ENCODE measurements at places on chromosomes 3 and 15.

DNA sequence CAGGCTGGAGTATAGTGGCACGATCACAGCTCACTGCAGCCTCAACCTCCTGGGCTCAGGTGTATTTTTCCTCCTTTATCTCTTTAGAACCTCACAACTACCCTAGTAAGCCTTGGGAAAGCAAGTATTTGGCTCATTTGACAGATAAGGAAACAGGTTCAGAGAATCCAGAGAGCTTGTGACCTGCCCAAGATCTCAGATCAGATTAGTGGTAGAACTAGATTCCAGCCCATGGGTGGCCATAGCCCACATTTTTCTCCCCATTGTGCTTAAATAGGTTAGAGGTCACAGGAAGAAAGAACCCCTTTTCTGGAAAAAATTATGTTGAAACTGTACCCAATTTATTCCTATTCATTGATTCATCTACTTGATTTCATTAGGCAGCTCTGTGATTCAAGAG, 64.3 kb downstream of the TSC22D2 start:
- no peak for DNase-seq

- DNase-seq = no peak
These were observed 52.2 kb downstream of the ABI3BP start for GRCh38 chr3:100941041-100941440.

DNA sequence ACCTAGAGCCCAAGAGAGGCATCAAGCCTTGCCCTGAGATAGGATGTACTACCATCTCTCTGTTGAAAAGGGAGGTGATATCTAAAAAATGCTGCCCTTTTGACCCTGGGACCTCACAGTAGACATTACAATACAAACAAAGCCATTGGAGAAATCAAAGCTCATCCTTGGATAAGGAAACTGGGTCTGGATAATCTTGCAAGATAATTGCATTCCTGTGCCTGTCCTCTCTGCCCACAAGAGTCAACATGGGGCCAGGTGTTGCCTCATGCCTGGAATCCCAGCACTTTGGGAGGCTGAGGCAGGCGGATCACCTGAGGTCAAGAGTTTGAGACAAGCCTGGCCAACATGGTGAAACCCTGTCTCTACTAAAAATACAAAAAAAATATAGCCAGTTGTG, 57.3 kb upstream of the DLG1 start:
- DNase-seq = no peak

GRCh38 chr15:67186688-67187087, 67.8 kb downstream of the AAGAB start:
- no peak for DNase-seq

- no peak for DNase-seq
These were observed 65.2 kb downstream of the MYLK start for GRCh38 chr3:123818921-123819429.

DNA sequence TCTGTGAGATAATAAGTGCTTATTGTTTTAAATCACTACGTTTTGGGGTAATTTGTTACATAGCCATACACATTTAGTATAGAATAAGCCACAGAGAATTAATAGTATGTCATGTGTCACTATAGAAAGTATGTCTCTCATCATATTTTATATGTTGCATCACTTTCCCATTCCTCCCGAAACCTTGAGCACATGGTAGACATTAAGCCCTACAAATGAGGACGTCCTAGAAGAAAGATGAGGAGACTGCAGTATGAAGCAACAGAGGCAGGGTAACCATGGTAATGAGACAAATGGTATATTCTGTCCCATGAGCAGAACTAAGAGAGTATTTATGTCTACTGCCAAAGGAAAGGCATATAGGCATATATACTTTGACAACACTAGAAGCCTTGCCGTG, 720.2 kb downstream of the ROBO1 start:
- no peak for DNase-seq

GRCh38 chr3:32240159-32240545, 1.7 kb downstream of the CMTM8 start:
- peak; percentile 10 for DNase-seq

GRCh38 chr3:45555086-45555591, 39.4 kb upstream of the LIMD1 start:
- no peak for DNase-seq

DNA sequence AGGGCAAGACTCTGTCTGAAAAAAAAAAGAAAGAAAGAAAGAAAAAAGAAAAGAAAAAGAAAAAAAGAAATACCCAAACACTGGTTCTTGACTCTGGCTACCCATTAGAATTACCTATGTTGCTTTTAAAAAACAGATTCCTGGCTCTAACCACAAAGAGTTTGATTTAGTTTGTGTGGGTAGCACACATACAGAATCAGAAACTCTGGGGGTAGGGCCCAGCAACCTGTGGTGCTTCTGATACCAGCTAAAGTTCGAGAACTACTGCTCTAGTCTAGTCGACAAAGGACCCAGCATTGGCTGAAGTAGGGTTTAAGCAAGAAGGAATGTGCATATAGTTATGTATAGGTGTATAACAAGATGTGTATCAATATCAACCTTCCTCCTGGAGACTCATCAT, 392.7 kb downstream of the EFHB start:
- no peak for DNase-seq

GRCh38 chr15:65305776-65306175, 1.3 kb downstream of the RNU5B-1 start:
- no peak for DNase-seq

DNA sequence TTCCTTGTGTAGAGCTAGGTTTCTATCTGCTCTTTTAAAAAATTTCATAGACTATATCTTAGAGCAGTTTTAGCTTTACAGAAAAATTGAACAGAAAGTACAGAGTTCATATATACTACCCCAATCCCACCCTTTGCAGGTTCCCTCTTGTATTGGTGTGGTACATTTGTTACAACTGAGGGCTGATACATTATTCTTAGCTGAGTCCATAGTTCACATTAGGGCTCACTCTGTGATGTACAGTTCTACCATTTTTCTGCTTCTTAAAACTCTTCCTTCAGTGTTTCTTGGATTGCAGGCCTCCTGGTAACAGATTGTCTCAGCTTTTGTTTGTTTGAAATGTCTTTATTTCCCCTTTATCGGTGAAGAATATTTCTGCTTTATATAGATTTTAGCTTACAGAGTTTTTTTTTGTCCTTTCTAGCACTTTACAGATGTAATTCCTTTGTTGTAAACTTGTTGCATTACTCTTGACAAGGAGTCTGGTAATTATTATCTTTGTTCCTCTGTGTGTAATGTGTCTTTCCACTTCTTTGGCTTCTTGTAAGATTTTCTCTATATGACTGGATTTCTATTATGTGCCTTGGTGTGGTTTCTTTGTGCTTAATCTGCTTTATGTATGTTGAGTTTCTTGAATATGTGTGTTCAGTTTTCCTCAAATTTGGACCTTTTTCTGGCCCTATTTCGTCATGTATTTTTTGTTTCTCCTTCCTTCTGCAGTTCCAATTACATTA, 25.3 kb downstream of the MEF2A start:
- DNase-seq = no peak

- DNase-seq = no peak
These were observed 1271.0 kb downstream of the NSUN3 start for GRCh38 chr3:95333826-95334225.

DNA sequence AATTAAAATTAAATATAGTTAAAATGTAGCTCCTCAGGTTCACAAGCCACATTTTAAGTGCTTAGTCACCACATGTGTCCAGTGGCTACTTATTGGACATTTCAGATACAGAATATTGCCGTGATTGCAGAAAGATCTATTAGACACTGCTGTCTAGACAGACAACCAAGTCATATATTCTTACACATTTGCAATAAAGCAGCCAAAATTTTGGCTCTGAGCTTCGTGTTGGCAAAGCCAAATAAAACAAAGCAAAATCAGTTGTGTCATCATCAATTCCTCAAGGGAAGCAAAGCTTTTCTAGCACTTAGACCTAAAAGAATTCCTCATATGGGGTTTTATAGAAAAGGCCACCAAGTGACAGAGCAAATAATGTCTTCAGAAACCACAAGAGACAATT, 193.1 kb upstream of the LPP start:
- no peak for DNase-seq

GRCh38 chr3:49484471-49484870, 14.4 kb downstream of the DAG1 start:
- no peak for DNase-seq

DNA sequence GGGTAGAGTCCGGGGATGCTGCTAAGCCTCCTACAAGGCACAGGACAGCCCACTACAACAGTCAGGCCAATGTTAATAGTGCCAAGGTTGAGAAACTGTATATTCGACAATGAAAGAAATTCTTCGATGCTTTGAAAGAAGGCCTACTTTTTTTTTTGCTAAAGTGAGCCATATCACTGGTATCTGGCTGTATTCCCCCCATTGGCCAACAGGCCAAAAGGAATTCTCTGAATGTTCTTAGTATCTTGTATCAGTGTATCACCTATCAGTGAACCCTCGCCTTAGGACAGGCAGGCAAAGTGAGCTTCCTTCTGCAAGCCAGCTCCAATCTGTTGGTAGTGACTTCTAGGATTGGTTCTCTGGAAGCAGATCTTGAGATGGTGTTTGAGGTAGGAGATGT, 74.2 kb downstream of the SNTN start:
- DNase-seq = no peak

DNA sequence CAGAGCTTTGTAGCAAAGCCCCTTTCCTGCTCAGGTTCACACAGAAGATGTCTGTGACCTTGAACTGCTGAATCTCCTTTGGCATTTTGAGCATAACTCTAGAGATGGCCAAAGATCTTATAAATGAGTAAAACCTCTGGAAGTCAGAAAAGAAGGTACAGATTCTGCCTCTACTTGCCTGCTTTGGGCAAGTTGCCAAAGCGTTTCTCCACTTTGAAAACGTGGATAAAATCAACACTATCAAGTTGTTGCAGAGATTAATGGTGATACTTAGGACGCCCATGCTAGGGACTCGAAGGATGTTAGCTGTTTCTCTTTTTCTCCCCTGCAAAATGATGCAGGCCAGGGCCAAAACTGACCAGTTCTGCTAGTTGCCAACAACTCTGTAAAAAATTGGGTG, 68.0 kb upstream of the CMTM7 start:
- DNase-seq = no peak

GRCh38 chr15:64430000-64430735, 30.2 kb upstream of the ZNF609 start:
- no peak for DNase-seq

DNA sequence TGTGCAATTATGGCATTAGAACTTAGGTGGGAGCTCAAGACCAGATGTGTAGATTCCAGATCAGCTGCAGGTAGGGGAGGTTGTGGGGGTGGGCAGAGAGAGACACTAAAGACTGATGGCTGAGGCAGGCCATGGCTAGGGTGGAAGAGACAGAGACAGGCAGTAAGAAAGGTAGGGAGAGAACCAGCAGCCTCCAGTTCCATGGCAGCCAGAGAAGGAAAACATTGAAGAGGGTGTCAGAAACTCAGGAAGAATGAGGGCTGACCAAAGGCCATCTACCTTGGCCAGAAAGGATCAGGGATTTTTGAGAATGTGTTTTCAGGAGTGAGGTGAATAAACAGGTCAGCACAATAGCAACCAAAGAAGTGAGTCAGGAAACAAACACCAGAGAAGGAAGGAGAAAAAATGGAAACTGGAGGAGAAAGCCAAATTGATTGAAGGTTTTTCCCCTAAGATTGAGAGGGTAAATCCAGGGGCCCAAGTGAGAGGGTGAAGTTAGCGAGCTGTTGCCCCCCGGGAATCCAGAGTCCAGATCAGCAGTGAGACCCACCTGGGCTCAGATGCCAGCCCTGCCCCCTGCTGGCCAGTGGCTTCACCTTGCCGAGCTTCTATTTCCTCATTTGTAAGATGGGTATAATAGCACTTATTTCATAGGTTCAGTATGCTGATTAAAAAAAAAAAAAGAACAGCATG, 41.0 kb downstream of the ABHD2 start:
- peak; percentile 39 for DNase-seq

DNA sequence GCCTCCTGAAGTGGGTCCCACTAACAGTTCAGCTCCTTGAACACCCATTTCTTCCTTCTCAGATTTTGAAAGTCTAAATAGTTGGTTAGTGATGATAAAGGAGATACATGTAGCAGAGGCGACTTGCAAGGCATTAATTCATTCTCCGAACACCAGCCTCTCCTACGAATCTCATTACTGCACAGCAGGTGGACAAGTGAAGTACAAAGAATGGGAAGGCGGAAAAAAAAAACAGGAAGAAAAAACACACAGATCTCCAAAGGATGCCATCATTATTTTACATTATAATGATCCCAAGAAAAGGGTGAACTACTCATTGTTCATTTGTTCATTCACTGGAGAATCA, 276.5 kb downstream of the MAGI1 start:
- no peak for DNase-seq

DNA sequence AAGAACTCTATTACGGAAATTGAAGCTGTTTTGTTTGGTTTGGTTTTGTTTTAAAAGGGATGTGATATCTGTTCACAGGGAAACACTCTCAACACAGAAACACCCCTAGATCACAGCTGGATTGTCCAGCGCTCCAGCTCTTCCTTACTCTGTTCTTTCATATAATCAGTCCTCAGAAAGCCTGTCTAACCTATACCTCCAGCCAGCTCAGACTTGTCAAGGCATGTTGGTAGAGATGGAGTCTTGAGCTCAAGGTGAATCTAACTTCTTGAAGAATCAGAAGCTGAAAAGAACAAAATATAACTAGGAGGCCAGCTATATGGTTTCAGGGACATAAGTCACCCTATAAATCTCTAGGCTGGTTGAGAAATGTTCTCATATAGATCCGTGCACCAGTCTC, 110.2 kb upstream of the EPHA3 start:
- DNase-seq = no peak

DNA sequence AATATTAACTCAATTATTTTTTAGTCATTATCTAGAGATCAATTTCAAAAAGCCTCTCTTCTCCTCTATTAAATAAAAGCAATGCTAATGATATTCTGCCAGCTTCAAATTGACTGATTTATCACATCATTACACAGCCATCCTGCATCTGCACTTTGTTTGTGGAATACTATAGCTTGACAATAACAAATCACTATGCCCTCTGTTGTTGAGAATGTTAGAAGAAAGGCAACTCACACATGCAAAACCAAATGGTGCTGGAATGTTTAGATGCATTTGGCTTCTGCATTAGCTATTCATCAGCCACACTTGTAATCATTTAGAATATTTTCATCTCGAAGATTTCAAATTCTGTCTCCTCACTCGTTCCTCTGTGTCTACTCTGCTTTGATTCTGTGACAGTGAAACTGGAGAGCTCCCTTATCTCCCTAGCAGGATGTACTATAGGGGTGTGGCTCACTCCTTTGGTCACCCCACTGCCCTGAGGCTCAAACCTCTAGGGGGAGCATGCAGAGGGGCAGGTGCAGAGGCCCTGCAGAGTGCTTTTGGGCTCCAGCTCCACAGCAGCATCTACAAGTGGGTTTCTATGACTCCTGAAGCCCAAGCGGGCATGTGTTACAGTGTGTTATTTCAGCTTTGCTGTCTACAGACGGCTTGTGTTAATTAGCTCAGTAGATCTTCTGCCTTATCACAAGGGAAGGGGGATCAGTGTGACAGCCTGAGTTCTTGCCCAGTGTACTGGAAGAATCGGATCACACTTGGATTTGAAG, 454.1 kb upstream of the BCHE start:
- no peak for DNase-seq
